ENCODE measurements at places on chromosomes 3 and 15.

DNA sequence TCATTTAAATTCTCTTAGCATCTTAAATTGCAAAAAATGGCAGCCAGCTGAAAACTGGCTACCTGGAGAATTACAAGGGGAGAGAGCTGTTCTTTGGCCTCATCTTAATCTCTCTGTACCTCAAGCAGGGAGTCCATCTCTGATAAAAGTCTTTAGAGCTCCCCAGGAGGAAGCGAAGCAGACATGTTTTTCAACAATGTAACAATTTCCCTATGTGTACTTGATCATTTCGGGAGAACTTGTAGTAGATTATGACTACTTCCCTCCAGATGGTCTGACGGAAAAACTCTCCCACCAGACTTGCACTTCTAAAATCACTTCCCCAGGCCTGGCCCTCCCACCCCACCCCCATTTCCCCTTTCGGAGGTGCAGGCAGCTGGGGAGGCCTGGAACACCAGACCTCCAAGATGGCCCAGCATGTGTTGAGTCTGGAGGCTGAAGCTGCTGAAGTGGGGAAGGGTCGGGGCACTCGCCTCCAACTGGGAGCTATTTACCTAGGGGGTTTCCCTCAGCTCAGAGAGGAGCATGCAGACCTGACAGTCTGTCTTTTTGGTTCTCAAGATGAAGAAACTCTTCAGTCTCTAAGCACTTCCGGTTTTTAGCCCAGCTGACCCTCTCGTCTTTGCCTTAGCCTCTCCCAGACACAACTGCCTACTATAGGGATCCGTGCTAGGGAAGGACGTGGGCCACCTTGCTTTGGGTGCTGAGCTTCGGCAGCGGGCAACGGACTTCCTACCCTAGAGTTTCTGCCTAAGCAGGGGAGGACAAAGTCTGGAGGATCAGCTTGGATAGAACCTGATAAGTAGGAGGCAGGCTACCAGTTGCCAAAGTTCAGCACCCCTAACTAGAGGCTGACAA lies 164.0 kb upstream of the TBL1XR1 start:
- DNase-seq, result no peak

DNA sequence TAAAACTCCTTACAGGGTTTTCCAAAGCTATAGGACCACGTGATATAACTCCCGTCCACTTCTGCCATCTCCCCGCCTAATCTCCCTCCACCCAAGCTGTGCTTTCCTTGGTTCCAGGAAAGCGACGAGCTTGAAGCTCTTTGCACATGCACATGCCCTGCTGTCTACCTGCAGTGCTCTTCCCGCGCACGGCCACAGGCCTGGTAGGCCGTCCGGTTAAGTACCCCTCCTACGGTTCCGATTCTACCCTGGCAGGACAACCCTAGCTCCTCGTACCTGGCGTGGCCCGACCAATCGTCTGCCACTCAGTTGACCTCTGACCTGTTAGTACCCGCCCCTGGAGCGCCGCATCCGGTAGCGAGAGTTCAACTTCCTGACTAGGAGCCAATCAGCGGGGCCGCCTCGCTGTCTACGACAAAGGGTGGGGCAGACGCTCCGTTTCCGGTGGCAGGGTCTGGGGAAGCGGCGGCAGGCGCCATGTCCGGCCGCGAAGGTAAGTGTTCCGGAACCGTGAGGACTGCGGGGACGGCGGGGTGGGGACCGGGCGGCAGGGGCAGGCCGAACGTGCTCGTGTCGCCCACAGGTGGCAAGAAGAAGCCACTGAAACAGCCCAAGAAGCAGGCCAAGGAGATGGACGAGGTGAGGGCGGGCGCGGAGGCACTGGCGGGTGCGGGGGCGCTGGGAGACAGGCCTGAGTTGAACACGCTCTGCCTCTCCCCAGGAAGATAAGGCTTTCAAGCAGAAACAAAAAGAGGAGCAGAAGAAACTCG lies at the start of the genes CCDC51 and TMA7:
Gene CCDC51, minus strand, starts transcription at position 300 of the 770 bp plus-strand sequence. CDS start 4,991 bp downstream, outside the sequence.
Gene TMA7, plus strand, starts transcription at position 438 of the 770 bp plus-strand sequence. Its CDS starts 40 bp downstream, at position 478.
- peak; percentile 71 for DNase-seq

GRCh38 chr3:113167825-113168801 lies 43.2 kb upstream of the BOC start:
- peak; percentile 82 for DNase-seq

GRCh38 chr3:89312141-89312540 lies 204.7 kb downstream of the EPHA3 start:
- DNase-seq, result no peak

GRCh38 chr15:45720183-45720582 lies 85.4 kb downstream of the SQOR start:
- no peak for DNase-seq

DNA sequence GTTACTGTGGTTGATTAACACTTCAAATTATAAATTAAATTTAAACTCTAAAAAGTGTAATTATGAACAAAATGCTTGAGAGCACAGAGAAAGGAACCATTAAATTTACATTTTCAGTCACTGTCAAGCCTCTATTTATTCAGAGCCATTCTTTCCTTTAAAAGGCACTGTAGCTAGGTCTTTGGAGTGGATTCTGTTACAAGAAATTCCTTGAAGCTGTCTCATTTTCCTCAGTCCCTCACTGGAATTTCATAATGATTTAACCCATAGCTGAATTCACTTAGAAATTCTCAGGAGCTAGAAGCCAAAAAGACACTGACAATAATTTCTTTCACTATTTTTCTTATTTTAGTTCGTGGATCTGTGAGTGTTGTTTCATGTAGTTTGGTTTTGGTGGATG lies 81.2 kb upstream of the TCF12 start:
- no peak for DNase-seq

All from NCI-H1694 treated with DMSO at 0.1 percent for 48 hours (cell line).